AG04450 (cell line): ENCODE measurements at places on chromosomes 7 and 10. TPM values are rescaled to one million over a fixed set of nuclear protein-coding genes. Genes with fewer than 3 reads are reported as not detected.

SFTPA2 gene
- not detected in 2 replicates for polyA plus RNA-seq

FRA10AC1 gene
- polyA plus RNA-seq: 7.0 and 12.1 TPM in 2 replicates

PTN gene
- polyA plus RNA-seq: 136 and 168 TPM in 2 replicates

PHKG1 gene
- 0.20 and 0.26 TPM in 2 replicates for polyA plus RNA-seq

EIF4EBP2 gene
- 27.3 and 31.2 TPM in 2 replicates for polyA plus RNA-seq

RAB19 gene
- polyA plus RNA-seq: not detected in 2 replicates

ANKRD30A gene
- polyA plus RNA-seq: not detected in 2 replicates

ZNF777 gene
- 3.4 and 3.8 TPM in 2 replicates for polyA plus RNA-seq

LBX1 gene
- polyA plus RNA-seq: not detected in 2 replicates

PRLHR gene
- not detected in 2 replicates for polyA plus RNA-seq

EPO gene
- polyA plus RNA-seq: not detected in 2 replicates

TUBAL3 gene
- not detected in 2 replicates for polyA plus RNA-seq
